Suprapubic skin (tissue), 4 donors: ENCODE measurements at places on chromosomes 5 and 9. TPM values are rescaled to one million over a fixed set of nuclear protein-coding genes. Genes with fewer than 3 reads are reported as not detected.

GABRA1 gene
- total RNA-seq: not detected

DNA sequence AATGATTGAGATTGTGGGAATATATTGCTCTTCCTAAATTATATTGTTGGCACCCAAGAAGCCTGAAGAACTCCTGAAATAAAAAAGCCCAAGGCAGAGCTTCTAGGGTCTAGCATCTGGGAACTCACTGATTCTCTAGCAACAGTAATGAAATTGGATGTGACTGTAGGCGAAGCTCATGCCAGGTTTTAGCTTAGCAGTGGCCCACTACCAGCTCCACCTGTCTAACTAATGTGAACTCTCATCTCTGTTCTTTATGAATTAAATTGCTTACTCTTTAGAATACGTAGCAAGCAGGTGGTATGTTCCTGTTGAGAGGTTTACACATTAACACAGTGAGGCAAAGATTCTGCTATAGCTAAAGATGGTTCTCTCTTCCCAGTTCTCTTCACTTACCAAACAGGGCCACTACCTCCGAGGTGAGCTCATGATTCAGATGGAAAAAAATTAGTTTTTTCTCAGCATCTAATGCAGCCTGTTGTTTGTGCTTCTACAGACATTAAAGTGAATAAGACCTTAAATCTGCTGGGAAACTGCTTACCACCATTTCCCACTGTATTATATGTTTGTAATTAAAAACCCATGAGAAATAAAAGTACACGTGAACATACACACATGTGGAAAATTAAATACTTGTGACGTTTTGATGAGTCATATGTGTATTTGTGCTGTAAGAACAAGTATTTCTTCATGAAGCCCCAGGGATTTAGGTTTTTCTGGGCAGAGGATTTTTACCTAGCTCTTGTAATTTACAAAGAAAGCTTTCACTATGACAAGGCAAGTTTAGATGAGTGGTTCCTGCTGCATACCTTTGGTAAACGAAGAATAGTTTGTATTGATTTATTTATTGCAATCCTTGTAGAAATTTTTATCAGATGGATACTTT, 360.1 kb downstream of the KDM4C start:
- DNase-seq: no peak

NTRK2 gene
- 9.5 TPM for total RNA-seq

GRCh38 chr5:181105391-181106025, 25.5 kb downstream of the OR2V1 start:
- DNase-seq: no peak

DNA sequence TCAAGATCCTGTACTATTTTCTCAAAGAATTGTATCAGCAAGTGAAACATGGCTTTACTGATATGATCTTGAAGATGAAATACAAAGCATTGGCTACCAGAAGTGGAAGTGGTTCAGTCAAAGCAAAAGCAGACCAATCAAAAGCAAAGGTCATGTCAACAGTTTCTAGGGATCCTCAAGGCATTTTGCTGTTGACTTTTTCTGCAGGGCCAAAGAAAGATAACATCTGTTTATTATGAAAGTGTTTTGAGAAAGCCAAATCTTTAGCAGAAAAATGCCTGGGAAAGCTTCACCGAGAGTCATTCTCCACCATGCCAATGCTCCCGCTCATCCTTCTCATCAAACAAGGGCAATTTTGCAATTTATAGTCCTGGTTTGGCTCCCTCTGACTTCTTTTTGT, 90.3 kb upstream of the ACO1 start:
- no peak for DNase-seq

DNA sequence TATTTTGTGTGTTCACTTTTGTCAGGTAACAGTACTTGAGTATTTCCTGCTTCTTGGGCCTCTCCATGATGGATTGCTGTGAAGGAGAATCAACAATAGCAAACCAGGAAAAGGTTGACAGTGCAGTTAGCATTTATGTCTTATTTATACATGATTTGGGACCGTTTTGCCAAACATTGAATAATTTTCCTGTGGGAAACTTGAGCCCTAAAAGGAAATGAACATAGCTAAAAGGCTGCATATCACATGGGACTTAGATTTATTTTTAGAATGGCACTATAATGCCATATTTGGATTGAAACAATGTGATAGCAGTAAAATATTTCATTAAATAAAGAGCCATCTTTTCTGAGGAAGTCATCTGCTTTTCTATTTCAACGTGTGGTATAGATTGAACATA, 15.3 kb downstream of the GPR21 start:
- no peak for DNase-seq

- DNase-seq: no peak
These were observed 412.9 kb downstream of the ZSWIM6 start for GRCh38 chr5:61744690-61745619.

DNA sequence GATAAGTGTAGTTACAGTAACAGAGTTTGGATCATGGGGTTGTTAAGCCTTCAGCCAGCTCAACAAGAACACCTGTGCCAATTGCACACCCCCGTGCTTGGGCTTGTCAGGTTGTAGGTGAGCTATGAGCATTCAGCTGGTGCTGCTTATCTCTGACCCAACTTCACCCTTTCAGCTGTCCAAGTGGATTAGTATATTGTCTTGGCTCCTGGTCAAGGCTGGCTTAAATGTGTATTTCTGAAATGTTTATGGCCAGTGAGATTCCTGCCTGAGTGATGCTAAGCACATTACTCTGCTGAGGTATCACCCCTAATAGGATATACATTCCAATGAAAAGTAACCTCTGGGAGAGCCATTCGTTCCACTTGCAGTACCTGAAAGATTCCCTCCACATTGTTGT, 44.2 kb upstream of the LMNB1 start:
- no peak for DNase-seq

IFNA2 gene
- not detected for total RNA-seq

- DNase-seq: no peak
These were observed 1.3 kb downstream of the SDHA start for GRCh38 chr5:219460-219863.
